ENCODE measurements at places on chromosomes 7 and 10.

DNA sequence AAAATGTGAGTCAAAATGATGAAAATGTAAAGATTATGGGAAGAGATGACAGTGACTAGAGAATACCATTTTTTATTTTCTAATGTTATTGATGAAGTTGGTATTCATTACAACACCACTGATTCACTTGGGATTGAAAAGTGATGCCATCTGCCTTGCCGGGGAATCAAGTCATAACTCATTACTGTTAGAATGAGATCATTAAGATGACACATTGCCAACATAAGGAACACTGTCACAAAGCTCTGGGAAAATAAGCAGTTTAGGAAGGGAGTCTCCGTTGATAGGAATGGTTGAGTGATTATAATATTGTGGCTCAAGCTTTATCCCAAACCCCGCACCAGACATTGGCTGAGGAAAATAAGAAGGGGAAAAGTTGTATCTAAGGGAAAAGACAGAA is 121.5 kb upstream of the PLPP4 start:
- DNase-seq, result no peak

GRCh38 chr7:98251231-98251600 is 816 bp downstream of the TECPR1 start:
- no peak for DNase-seq

GRCh38 chr10:11154849-11155498 is 137.3 kb downstream of the CELF2 start:
- DNase-seq, result no peak

GRCh38 chr7:44580945-44581878 is 819 bp downstream of the TMED4 start:
- DNase-seq, result no peak

DNA sequence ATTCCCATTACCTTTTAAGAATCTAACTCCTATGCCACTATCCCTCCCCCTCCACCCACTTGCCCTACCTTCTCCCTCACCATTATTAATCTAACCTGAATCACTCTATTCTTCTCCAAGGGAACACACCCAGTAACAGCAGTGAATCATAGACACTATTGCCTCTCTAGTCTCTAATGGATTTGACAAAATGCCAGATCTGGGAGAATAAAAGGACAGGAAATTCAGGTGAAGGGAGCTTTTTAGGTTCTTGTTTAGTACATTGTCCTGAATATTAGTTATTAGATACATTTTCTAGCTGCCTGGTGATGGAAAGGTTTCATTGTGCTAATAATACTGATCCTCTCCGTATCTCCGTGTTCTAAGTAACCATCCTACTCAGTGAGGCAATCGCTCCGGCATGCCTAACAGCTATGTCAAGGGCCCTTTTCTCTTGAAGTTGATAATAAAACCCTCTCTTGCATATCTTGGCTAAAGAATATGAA is 4.1 kb upstream of the SFR1 start:
- DNase-seq, result no peak

DNA sequence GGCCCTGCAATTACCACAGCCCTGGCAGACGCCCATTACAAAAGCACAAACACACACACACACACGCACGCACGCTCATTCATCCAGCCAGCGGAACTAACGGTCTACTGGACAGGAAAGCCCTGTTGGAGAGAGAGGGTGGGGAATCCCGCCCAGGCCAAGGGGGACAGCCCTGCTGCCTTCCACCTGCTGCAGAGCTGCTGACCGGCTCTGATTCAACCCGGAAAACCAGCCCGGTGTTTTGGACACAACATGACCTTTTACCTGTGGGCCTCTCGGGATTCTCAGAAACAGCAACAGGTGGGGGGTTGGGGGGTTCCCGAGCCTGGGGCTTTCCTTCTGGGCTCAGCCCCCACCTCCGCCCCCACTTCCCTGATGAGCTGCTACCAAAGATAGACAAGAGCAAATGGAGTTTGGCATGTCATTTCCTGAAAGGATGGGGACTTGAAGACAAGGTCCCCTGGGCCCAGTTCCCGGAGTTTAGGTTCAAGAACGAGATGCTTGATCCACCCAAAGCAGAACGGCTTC is 18.5 kb upstream of the SERPINE1 start:
- DNase-seq, result no peak

DNA sequence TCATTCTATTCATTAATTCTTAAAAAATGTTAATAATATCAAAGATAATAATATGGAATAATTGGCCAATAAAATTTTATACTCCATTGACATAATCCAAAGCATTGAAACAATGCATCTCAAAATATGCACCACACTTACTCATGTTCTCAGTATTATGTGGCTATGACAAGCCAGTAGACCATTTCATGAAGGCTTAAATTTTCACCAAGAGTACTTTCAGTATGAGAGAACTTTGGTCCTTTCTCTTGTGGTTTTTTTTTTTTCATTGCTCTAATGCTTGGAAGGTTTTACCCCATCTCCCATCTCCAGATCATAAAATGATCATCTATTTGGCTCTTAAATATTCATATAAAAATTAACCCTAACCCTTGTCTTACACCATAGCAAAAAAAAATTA is 45.5 kb upstream of the TMEM140 start:
- no peak for DNase-seq

DNA sequence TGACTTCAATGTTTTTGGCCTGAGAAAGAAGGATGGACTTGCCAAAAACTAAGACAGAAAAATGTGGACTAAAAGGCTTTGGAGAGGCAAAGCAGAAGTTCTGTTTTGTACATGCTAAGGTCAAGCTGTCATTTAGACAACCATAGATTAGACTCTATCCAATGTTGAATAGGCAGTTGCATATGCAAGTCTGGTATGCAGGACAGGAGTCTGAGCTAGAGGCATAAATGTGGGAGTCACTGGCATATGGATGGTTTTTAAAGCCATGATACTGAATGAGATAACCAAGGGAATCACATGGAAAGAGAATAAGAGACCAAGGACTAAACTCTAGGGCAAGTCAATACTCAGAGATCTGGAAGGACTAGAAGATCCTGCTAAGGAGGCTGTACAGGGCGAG is 164.1 kb downstream of the LSM5 start:
- DNase-seq, result no peak

GRCh38 chr10:123795846-123796590 is 95.6 kb downstream of the CPXM2 start:
- DNase-seq, result no peak

DNA sequence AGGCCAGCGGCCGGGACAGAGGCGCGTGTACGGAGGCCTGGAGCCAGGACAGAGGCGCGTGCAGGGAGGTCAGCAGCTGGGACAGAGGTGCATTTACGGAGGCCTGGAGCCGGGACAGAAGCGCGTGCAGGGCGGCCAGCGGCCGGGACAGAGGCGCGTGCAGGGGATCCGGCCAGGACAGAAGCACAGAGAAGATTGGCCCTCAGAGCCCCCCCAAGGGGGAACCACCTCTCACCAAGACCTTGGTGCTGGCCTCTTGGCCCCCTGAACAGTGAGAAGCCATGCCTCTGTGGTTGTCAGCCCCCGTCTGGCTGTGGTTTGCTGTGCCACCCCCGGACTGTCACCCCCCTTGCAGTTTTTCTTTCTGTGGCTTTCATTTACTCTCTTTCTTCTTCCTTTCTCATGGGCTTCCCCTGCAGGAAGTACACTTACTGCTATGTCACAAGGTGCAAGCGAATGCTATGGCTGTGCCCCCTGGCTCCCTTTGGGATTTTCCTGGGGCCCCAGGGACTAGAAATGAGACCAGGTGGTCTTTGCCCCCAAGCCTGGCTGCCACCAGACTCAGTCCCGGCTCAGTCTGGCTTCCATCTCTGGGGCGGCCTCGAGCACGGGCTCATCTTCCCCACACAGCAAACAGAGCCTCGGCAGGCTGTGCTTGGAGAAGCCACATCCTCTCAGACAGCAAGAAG is 41.1 kb downstream of the INSIG1 start:
- peak; percentile 29 for DNase-seq

DNA sequence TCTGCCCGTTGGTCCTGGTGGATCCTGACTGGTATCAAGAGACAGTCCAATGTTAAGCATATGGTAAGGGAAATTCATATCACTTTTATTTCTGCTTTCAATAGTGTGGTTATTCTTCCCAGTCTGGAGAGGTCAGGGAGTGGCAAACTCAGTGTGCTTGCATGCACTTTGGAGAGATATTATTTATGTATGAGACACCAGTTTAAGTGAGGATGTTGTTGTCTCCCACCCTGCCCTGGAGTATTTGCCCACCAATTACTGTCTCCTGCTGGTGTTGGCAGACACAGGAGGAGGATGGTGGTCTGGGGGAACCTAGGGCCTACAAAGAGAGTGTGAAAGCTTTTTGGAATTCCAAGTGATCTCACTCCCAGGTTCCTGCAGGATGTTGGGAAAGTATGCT is 59.7 kb downstream of the OR13A1 start:
- DNase-seq, result no peak

- DNase-seq, result no peak
Measured at GRCh38 chr10:104104418-104104817, 17.6 kb upstream of the SFR1 start.

DNA sequence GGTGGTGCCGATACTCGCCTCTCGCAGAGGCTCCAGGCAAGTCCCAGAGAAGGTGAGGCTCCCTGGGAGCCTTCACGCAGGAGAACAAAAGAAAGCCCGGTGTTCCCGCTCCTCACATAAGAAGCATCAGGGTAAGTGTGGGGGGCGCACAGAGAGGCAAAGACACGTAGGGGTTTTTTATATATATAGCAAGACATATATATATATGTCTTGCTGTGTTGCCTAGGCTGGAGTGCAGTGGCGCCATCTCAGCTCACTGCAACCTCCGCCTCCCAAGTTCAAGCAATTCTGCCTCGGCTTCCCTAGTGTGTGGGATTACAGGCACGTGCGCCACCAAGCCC is 61.3 kb downstream of the PDIA4 start:
- DNase-seq, result no peak

- DNase-seq, result no peak
Measured at GRCh38 chr10:35685402-35685801, 43.3 kb upstream of the FZD8 start.

GRCh38 chr10:81570878-81571794 is 303.9 kb upstream of the NRG3 start:
- DNase-seq, result no peak

DNA sequence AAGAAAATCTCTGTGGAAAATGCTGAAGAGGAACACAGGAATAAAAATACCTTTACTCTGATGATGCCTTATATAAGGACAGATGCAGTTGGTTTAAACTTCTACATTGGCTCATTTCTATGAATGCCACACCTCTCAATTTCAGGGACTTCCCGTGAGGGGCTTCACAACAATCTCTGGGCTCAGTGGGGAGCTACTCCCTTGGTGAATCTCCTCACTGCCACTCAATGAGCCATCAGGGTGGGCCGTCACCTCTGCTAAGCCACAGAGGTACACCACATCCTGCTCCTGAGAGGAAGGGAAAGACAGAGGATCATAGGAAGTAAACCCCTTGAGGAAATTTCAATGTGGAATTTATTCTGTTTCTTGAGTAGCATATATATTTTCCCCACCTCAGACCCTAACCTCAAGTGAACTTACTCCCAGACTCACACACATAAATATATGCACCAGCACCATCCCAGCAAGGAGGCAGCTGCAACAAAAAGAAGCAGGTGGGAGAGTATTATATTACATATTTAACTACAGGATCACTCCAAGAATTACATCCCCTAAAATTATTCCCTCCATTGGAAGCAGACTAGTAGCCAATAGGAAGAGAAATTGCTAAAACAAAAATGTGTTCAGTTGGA is 63.3 kb upstream of the PRSS1 start:
- no peak for DNase-seq

GRCh38 chr7:71096351-71096750 is 35.6 kb upstream of the GALNT17 start:
- DNase-seq, result no peak

GRCh38 chr7:105296491-105296890 is 92.2 kb downstream of the SRPK2 start:
- no peak for DNase-seq

- DNase-seq, result no peak
Measured at GRCh38 chr10:97762816-97763215, 9.0 kb downstream of the SFRP5 start.

DNA sequence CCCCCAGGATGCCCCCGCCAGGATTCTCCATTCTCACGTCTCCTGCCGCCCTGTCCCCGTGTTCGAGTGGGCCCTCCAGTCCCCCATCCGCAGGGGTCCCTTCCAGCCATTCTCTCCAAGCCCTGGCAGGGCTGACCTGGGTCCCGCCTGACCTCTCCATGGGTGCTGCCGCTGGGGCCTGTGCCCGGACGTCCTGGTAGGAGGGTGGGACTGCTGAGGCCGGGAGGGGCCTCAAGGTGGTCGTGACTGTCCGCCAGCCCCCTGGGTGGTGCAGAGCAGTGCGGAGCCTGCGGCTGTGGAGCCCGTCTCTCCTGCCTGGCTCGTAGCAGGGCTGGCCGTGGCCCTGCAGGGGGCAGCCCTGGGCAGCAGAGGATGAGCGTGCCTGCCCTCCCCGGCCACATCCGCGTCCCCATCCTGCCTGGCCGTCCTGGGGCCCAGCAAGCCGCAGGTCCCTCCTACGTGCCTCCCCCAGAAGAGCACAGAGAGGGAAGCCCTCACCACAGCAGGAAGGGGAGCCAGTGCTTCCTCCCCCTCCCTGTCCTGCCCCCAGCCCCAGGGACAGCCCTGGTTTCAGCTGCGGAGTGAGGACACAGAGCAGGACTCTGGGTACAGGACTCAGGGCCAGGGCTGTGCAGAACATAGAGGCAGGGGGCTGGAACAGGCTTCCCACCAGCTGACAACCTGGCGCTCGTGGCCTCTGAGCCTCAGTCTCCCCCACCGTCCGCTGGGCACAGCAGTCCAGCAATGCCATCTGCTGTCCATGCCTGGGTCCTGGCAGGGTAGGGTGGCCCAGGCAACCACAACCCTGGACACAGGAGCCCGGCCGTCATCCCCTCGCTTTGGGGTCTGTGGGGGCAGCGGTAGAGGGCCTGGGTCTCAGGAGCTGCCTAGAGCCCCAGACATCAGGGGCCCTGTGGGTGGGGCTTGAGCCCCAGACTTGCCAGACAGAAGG is 1.5 kb upstream of the GRIFIN start:
- DNase-seq, result peak; percentile 30

GRCh38 chr10:91798649-91799611 is 704 bp downstream of the TNKS2 start:
- DNase-seq, result peak; percentile 7

DNA sequence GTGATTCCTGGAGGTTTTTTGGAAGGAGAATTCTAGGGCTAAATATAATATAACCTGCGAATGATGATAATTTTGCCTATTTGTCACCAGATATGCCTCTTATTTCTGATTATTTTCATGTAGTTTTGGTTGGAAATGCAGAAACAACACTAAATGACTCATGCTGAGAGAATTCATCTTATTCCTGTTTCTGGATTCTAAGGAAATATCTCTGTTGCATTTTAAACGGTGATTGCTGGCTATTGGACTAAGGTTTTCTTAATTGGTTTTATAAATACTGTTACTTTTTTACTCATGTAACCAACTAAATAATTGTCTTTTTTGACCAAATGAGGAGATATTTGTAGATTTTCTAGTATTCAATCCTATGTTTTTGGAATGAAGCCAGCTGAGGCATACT is 204.9 kb upstream of the NPSR1 start:
- DNase-seq, result no peak

- DNase-seq, result no peak
Measured at GRCh38 chr10:98266647-98267046, 1.3 kb downstream of the LOXL4 start.

DNA sequence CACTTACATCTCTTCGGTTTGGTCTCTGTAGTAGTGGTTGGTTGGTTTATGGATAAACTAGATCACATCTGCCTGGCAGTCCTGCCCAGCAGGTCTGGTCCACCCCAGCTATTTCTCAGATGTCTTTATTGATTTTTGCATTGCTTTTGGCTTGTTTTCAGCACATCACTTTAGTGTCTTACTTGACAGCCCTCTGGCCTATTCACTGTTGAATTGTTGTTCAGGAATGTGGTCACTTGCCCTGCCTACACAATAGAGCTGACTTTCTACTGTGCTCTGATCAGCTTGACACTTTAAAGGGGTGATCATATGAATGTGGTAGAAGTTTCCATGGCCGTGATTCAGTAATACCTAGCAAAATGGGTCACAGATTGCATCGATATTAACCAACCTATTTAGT is 719.2 kb upstream of the LRRN3 start:
- no peak for DNase-seq

All from stimulated activated CD8-positive, alpha-beta memory T cell treated with anti-CD3 and anti-CD28 coated beads, Interleukin-7, amount 100 ng/mL, for 48 hours (primary cell).